ENCODE measurements at places on chromosomes 6 and 20. TPM values are rescaled to one million over a fixed set of nuclear protein-coding genes. Genes with fewer than 3 reads are reported as not detected.

DNA sequence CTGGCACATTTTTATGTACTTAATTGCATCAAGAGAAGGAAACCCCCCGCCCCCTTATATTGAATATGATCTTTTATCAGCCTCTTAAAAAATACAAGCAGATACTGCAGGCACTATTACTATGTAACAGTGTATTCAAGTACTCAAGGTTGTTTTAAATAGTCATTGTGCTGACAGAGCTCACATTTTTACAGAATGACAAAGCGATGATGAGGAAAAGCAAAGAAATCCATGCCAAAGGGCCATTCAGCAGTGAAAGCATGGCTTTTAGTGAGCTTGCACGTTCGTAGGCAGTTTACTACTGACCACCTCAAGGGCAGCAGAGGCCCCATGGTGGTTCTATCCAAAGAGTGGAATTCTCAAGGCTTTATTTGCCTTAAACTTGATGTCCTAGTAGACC, 146.8 kb downstream of the RPS12 start:
- DNase-seq = peak; percentile 72

- no peak for DNase-seq
Observed at GRCh38 chr6:114271405-114271804, 71.4 kb downstream of the HS3ST5 start.

GRCh38 chr6:34189806-34190503, 44.1 kb upstream of the GRM4 start:
- no peak for DNase-seq

GRCh38 chr20:33561692-33562601, 72.1 kb downstream of the CBFA2T2 start:
- peak; percentile 82 for DNase-seq

ATRN gene
- 11.1 TPM for total RNA-seq

DNA sequence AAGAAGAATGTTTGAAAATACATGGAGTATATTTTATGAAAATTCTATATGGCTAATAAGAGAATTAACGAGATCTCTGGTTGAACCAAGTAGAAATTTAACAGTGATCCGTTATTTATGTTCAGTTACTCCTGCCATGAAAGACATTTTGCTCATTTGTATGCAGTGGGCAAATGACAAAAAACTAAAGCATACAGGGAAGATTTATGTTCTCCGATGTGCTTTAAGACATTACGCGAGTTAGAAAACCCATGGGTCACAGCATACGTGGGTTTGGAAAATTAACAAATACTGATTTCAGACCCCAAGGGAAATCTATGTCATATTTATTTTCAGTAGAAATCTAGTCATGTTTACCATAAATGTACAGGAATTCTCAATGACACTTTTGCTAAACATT, 90.1 kb downstream of the BMP5 start:
- DNase-seq = no peak

SSTR4 gene
- not detected for total RNA-seq

DNA sequence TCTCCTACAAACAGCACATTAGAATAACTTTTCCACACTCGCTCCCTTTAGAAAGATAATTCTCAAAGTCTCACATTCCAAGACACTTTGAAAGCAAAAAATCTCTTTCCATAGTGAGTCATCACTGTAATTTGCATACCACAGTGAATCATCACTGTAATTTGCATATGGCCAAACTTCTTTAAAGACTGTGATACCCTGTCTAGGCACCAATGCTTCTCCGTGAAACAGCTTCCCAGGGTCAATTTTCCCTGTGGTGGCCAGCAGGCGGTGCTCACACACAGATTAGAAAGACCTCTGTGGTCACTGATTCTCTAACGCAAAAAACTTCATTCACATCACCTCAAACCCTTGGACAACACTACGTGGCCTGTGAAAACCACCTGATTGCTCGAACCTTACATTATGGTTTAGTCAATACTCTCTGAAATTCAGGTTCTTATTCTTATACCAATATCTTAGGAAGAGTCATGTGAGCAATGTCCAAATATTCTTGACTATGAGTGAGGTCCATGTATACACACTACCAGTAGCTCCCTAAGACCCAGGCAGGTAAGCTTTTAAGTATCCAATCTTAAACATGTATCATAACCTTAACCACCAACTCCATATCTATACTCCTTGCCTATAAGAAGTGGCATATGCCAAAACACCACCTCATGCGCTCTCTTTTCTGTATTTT, 78.5 kb upstream of the PHACTR1 start:
- peak; percentile 88 for DNase-seq

DNA sequence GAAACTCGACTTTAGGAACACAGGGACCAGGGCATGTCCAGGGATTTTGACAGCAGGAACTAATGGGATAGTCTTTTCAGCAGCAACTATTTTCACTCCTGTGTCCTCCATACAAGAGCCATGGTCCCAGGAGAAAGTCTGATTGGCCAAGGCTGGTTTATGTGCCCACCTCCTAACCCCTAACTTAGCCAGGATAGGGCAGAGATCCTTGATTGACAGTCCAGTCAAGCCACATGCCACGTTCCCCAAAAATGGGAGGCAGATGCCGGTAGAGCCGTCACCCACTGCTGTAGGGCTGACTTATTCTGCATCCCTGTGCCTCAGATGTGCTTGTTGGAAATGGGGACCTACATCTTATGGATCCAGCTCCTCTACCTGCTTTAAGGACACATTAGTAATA, 22.3 kb downstream of the SLC2A10 start:
- no peak for DNase-seq

SMOC2 gene
- total RNA-seq = not detected

- no peak for DNase-seq
Observed at GRCh38 chr6:125175466-125176048, 22.0 kb downstream of the TPD52L1 start.

RPS10 gene
- total RNA-seq = 6,506 TPM

GNAS-AS1 gene
- 1.3 TPM for total RNA-seq

DNA sequence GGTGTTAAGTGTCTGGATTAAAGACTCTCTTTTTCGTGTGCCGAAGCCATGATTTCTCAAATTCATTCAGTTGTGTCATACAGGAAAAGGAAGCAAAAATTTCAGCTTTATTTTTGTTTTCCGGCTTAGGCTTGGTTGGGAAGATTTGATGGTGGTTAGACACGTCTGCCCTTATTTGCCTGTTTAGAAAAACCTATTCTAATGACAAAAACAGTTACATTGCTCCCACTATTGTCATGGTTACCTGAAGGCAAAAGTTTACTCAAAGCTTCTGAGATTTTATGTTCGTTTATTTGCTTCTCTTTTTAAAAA, 982 bp downstream of the DNAJC5 start:
- no peak for DNase-seq

GRCh38 chr20:58094160-58094559, 134.3 kb downstream of the ANKRD60 start:
- DNase-seq = no peak

GRCh38 chr6:93684339-93684738, 265.0 kb upstream of the EPHA7 start:
- peak; percentile 8 for DNase-seq
